ENCODE measurements at places on chromosomes 3 and 15.

DNA sequence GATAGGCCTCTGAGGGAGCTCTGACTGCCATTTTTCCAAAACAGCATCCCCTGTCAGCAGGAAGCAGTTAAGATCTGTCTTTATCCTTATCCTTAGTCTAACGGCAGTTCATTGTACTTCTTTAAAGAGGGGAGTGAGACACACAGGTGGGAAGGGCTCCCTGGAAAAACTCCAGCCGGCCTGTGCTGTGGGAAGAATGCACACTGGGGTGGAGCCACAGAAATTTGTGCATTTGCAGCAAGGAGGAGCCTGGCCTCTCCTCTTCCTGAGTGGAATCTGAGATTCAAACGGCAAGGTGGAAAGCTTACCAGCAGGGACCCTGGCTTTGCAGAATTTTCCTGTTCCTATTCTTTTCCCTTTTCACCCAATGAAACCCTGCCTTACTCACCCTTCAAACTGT is 1209.4 kb downstream of the ROBO2 start:
- no peak for DNase-seq

DNA sequence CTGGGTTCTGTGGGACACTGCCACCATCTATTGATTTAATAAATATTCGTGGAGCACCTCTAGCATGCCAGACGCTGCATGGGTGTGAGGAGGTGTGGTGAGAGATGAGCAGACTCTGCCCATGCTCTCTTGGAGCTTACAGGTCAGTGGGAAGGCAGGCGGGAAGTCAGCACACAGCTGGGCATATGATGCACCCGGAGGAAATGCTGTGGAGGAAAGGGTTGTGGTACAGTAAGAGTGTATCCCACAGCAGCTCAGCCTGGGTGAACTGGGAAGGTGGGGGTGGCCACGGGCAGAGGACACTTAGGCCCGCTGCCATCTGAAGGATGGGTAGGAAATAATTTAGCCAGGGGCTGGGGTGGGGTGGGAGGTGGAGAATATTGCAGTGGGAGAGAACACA is 392.1 kb downstream of the CACNA2D3 start:
- no peak for DNase-seq

DNA sequence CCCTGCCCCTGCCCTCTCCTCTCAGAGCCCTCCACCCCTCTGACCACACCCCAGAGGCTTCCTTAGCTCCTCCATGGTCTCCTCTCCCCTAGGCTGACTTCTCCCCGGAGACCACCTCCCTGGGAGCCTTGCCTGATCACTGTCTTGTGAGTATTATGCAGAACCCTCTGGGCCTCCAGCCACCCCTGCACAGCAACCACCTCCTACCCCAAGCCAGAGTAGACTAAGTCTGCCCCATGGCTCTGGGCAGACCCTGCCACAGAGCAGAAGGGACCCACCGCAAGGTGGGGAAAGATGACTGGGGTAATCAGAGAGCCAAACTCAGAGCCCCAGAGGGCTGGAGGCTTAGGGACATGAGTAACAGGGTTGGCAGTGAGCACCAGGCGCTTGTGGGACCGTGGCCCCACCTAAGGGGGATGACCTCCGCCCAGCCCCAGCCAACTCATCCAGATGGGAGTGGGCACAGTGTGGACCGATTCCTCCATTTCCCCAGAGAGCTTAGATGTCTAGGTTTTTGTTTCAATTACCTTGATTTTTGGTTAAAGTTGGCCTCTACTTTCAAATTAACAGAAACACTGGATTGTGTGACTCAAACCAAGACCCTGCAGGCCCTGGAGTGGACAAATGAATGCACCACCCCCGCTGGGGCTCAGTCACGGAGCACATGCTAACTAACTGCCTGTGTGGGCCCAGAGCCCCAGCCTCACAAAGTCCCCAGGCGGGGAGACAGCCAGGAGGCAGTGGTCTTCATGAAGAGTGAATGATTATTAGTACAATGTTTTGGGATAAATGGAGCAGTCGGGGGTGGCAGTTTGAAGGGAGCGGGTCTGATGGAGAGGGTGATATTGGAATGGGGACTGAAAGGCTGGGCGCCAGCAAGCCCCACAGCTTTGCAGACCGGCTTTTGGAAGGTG is 119.4 kb upstream of the PRR20G start:
- no peak for DNase-seq

GRCh38 chr3:144677103-144677502 is 705.5 kb downstream of the DIPK2A start:
- DNase-seq: no peak

DNA sequence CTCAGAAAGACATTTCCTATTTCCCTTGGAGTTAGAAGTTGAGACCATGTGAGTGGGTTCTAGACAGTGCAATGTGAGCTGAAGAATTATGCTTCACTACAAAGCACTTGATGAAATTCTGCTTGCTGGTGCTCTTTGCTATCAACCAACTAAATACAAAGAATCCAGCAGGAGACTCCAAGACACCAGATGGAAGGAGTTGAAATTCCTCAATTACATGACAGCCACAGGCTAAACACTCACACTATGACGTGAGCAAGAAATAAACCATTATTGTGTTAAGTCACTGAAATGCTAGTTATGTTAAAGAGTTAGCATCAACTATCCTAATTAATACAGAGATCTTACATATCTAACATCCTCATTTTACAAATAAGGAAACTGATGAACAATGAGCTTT is 8.2 kb upstream of the MAP4 start:
- no peak for DNase-seq

DNA sequence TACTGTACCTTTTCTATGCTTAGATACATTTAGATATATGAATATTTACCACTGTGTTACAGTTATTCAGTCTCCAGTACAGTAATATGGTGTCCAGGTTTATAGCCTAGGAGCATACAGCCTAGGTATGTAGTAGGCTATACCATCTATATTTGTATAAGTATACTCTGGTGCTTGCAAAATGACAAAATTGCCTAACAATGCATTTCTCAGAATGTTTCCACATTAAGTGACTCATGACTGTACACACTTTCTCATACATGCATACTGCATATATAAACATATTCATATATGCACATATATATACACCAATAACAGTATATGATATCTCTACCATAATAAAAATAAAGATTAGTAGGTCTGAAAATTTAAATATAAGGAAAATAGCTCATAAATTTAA is 169.3 kb downstream of the DPH6 start:
- no peak for DNase-seq

All from HuH-7 (cell line).